Fibroblast of lung (primary cell): ENCODE measurements at places on chromosomes 1 and 21.

DNA sequence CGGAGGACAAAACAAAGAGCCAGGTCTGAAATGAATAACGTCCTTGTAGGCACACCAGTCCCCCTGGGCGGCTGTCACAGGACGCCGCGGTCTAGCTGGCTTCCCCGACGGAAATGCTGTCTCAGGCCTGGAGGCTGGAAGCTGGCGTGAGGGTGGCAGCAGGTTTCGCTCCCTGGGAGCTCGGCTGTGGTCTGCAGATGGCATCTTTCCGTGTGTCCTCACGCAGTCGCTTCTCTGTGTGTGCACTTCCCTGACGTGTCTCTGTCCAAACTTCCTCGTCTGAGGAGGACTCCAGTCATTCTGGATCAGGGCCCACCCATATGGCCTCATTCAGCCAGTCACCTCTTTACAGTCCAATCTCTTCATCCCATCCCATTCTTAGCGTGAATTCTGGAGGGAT is 14.2 kb downstream of the TNFRSF14 start:
- no peaks in the 10 kb centered on the region for H3K4me1 ChIP-seq
- DNase-seq, result no peak
- H3K36me3 ChIP-seq, result no peaks in the 10 kb centered on the region
- H3K27ac ChIP-seq, result no peak overlapping the region

GRCh38 chr1:229027622-229028182 is 243.2 kb upstream of the RAB4A start:
- H3K4me3 ChIP-seq, result no peak overlapping the region
- no peak overlapping the region for H3K27ac ChIP-seq
- H3K27me3 ChIP-seq, result no peaks in the 10 kb centered on the region
- H3K36me3 ChIP-seq, result no peaks in the 10 kb centered on the region
- no peaks in the 10 kb centered on the region for H3K4me1 ChIP-seq
- peak; percentile 79 for DNase-seq

DNA sequence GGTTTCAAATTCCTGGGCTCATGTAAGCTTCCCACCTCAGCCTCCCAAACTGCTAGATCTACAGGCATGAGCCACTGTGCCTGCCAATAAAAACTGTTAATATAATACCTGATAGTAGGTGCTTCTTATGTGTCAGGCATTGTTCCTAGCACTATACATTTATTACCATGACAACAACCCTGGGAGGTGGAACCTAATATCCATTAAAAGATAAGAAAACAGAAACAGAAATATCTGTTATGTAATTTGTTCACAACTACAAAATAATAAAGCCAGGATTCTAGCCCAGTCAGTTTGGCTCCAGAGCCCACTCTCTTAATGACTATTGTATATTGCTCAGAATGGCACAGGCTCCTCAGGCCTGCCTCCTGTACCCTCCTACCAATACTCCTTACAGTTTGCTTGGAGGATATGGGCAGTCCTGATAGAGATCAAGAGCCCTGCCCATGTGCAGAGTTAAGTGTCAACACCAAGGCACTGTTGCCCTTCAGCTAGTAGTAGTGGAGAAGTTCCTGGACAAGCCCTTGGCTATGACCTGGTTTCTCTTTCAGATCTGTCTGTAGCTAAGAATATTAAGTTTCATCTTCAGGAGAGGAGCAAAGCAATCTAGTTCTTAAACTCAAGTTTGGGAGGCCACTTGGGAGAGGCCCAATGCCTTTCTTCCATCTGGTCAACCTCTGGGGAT is 22.4 kb downstream of the RPL5 start:
- H3K27ac ChIP-seq, result no peak overlapping the region
- no peak overlapping the region for H3K4me3 ChIP-seq
- no peaks in the 10 kb centered on the region for H3K27me3 ChIP-seq
- no peak for DNase-seq
- H3K36me3 ChIP-seq, result no peaks in the 10 kb centered on the region
- H3K4me1 ChIP-seq, result no peaks in the 10 kb centered on the region

GRCh38 chr1:225931270-225932136 is 7.5 kb upstream of the PYCR2 start:
- H3K36me3 ChIP-seq, result no peaks in the 10 kb centered on the region
- no peaks in the 10 kb centered on the region for H3K4me1 ChIP-seq
- H3K4me3 ChIP-seq, result no peak overlapping the region
- DNase-seq, result no peak
- no peak overlapping the region for H3K27ac ChIP-seq

- no peak overlapping the region for H3K4me3 ChIP-seq
- H3K27me3 ChIP-seq, result no peaks in the 10 kb centered on the region
- H3K27ac ChIP-seq, result no peak overlapping the region
- H3K4me1 ChIP-seq, result no peaks in the 10 kb centered on the region
- no peak for DNase-seq
Observed at GRCh38 chr1:18058206-18058921, 49.2 kb upstream of the IGSF21 start.
